ENCODE measurements at places on chromosomes 2 and 18. TPM values are rescaled to one million over a fixed set of nuclear protein-coding genes. Genes with fewer than 3 reads are reported as not detected.

DNA sequence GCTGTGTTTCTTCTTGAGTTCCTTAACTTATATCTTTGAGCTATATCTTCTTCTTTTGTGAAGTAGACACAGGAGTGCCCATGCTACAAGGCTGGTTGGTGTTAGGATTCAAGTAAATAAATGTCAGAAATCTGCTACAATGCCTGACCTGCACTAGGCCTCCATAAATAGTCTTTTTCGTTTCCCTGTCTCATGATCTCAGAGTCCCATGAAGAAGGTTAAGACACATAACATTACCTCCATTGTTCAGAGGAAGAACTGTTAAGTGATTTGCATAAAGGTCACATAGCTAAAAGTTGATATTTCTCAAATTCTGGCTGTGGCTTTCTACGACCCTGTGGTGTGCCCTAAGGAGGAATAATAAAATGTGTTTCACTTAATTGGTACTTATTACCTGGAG, 228.4 kb downstream of the KCNS3 start:
- H3K27me3 ChIP-seq: no peaks in the 10 kb centered on the region
- H3K4me3 ChIP-seq: no peak overlapping the region
- no peak for DNase-seq
- H3K27ac ChIP-seq: no peak overlapping the region

GRCh38 chr2:56184500-56185011, 766 bp downstream of the CCDC85A start:
- H3K27ac ChIP-seq: no peak overlapping the region
- H3K36me3 ChIP-seq: no peaks in the 10 kb centered on the region
- no peak overlapping the region for H3K4me3 ChIP-seq
- peaks cover 15% of the 10 kb centered on the region for H3K27me3 ChIP-seq
- peaks cover 14% of the 10 kb centered on the region for H3K4me1 ChIP-seq

DNA sequence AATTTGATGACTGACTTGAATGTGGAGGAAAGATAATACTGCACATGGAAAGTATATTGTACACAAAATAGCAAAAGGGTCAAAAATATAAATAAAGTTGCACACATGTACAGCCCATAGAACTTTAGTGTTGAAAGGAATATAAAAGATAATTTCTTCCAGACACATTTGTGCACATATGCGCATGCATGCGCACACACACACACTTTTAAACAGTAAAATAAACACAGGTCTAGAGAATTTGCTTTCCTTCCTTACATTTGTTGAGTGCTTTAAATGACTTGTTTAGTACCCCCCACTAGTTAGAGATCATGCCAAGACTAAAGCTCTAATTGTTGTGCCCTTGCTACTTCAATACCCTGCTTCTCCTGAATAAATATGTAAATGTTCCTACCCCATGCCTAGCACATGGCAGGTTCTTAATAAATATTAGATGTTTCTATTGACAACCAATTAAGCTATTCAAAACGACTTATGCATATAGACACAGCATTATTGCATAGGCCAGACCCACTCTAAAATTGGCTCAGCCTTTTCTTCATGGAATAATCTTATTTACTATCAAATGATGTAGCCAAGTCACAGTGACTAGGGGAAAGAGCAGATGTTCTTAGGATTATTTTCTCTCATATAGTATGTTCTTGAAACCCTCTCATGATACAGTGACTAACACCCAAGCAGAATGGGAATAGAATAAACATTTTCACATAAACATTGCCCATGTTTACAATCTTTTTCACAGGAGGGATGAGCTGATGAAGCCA, 165.5 kb upstream of the ACVR2A start:
- no peaks in the 10 kb centered on the region for H3K27me3 ChIP-seq
- H3K4me3 ChIP-seq: no peak overlapping the region
- DNase-seq: no peak
- no peaks in the 10 kb centered on the region for H3K36me3 ChIP-seq
- H3K27ac ChIP-seq: no peak overlapping the region

DNA sequence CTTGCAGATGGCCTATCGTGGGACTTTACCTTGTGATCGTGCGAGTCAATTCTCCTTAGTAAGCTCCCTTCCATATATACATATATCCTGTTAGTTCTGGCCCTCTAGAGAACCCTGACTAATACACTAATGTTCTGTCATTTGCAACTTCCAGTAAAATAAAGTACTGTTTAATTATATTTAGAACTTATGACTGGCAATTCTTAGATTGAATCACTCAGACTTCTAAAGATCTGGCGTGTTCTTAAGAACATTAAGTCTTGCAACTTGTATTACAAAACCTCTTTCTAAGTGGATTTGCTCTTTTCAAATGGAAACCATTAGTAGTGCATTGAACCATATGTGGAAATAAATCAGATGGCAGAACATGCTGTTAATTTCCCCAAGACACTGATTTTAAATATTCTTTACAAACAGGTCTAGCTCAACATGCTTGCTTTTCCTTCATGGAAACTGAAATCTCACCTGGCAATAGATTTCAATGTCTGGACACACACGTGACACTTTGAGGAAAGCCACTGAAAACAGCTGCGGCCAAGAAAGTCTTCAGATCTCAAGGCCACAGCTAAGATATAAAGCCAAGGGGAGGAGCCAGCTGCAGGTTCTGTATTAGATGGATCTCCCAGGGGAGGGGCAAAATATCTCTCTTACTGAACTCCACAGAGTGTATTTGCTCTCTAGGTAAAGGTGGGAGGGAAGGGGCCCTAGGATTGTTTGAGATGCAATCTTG, 50.6 kb downstream of the PMAIP1 start:
- H3K4me1 ChIP-seq: no peaks in the 10 kb centered on the region
- DNase-seq: no peak
- no peaks in the 10 kb centered on the region for H3K27me3 ChIP-seq
- H3K27ac ChIP-seq: no peak overlapping the region
- no peaks in the 10 kb centered on the region for H3K36me3 ChIP-seq
- H3K4me3 ChIP-seq: no peak overlapping the region

DNA sequence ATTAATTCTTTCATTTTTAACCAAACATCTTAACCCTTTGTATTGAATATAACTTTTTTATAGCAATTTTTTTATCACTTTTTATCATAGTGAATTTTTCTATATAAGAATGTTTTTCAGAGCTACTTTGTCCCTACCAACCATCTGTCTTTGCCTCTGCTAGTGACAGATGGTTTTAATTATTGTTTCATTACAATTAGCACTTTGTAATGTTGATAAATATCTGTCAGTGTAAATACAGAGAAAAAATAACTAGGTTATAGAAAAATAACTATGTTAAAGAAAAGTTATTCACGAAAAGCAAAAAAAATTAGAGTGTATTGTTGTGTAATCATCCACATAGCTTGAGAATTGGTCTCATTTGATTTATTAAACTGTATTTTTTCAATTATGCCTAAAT, 91.0 kb upstream of the CDH19 start:
- H3K36me3 ChIP-seq: no peaks in the 10 kb centered on the region
- DNase-seq: no peak
- no peaks in the 10 kb centered on the region for H3K4me1 ChIP-seq
- H3K4me3 ChIP-seq: no peak overlapping the region
- no peaks in the 10 kb centered on the region for H3K27me3 ChIP-seq
- H3K27ac ChIP-seq: no peak overlapping the region

DNA sequence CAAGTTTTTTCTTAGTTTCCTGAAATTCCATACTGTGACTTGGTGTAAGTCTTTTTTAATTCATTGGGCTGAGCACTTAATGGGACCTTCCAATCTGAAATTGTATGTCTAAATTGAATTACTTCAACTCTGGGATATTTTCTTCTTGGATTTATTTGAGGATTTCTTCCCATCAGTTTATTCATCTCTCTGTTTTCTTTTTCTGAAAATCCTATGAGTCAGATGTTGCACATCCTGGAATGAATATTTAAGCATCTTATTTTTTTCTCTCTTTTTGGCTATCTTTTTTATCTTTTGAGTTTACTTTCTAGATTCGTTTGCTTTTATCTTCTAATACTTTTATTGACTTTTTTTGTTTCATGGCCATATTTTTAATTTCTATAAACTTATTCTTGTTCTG, 55.4 kb upstream of the ACYP2 start:
- H3K4me3 ChIP-seq: no peak overlapping the region
- H3K36me3 ChIP-seq: no peaks in the 10 kb centered on the region
- H3K27ac ChIP-seq: no peak overlapping the region
- H3K27me3 ChIP-seq: no peaks in the 10 kb centered on the region

DNA sequence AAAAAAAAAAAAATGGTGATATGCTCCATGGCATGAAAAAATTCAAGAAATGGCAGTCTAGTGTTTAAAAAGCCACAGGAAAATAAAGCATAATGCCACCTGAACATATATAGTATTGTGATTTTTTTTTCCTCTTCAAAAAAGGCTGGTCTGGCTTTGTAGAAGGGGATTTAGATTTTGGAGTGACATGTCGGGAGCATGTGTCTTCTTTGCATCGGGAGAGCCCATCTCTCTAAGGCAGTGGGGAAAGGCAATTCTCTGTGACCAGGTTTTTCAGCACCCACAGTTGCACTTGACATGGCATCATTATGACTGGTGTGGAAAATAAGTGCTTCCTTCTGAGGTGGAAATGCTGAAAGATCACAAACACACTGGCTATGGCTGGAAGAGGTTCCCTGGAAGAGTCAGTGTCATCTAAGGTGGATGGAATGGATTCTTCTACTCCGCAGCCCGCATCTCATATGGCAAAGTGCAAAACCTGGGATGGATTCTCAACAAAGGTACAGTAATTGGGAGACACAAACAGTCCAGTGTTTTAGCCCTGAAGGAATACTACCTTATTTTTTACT, 172.5 kb downstream of the AGAP1 start:
- no peak for DNase-seq
- peaks cover 6% of the 10 kb centered on the region for H3K27me3 ChIP-seq
- H3K27ac ChIP-seq: no peak overlapping the region
- no peak overlapping the region for H3K4me3 ChIP-seq

MDH1 gene
- total RNA-seq: 87.8 TPM

GRCh38 chr2:221254299-221254698, 317.8 kb downstream of the EPHA4 start:
- H3K27me3 ChIP-seq: no peaks in the 10 kb centered on the region
- DNase-seq: no peak
- H3K36me3 ChIP-seq: no peaks in the 10 kb centered on the region

MATN3 gene
- not detected for total RNA-seq

- no peak overlapping the region for H3K27ac ChIP-seq
- no peaks in the 10 kb centered on the region for H3K36me3 ChIP-seq
- no peaks in the 10 kb centered on the region for H3K27me3 ChIP-seq
- H3K4me1 ChIP-seq: no peaks in the 10 kb centered on the region
These were observed 326.8 kb downstream of the DYSF start for GRCh38 chr2:71780162-71780561.

OR6B2 gene
- total RNA-seq: not detected

DNA sequence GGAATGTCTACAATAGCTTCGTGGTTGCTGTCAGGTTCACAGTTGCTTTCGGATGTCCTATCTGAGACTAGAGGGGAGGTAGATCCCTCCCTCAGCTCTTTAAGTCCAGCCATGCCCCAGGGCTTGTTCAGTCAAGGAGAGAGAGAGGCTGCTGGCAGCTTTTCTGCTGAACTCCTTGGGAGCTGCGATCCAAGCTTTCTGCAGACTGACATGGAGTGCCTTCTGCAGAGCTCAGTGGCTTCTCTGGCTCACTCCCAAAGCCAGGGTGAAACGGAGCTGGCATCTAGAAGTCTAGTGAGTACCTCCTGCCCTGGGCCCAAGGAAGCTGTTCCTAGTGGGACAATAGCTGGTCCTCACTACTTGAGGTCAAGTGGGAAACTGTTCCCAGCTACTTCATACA, 62.5 kb downstream of the TMEM17 start:
- DNase-seq: no peak
- no peaks in the 10 kb centered on the region for H3K27me3 ChIP-seq
- H3K4me1 ChIP-seq: no peaks in the 10 kb centered on the region
- no peak overlapping the region for H3K4me3 ChIP-seq

DNA sequence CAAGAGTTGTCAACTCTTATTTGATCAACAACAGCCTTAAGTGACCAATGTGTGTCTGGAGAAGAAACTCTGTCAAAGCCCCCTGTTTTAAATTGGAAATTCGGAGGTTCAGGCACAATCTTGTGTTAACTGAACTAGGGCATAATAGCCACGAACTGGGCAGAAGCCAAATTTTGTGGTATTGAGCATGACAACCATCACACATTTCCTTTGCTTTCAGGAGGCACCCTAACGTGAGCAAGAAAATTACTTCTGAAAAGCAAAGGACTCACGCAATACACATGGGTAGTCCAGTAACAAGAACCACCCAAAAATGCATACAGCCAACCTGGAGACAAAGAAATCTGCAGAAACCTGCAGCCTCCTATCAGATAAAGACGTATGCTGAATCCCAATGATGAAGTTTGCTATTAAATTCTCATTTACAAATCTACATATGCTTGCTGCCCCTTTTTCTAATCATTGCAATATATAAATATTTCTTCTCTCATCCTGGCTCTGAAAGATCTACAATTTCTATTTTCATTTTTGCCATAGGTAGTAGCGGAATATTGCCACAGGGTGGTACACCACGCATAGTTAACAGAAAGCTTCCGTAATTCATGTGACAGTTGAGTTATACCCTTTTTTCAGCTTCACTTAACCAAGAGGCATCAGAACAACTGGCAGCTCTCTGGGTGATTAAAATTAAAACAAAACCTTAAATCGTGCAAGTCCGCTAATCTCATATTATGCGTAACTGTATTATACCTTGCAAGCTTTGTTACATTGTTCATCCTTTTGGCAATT, 495.8 kb downstream of the NRXN1 start:
- no peak overlapping the region for H3K27ac ChIP-seq
- DNase-seq: no peak
- no peaks in the 10 kb centered on the region for H3K27me3 ChIP-seq
- H3K36me3 ChIP-seq: no peaks in the 10 kb centered on the region
- H3K4me1 ChIP-seq: no peaks in the 10 kb centered on the region
- no peak overlapping the region for H3K4me3 ChIP-seq

MYO5B gene
- 0.30 TPM for total RNA-seq

DNA sequence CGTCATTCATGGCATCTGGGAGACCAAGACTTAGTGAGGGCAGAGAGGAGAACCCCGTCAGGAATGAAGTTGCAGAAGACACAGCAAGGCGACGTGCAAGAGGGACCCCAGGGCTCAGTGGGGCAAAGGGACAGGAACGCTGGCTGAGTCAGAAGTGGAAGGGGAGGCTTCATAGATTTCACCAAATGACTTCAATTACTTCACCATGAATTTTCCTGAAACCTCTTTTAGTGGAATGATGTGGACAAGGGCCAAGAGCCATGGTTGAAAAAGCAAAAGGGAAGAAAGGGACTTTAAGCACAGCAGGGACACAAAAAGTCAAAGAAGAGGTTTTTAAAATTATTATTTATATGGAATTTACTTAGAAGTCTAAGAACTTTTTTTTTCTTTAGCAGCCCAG, 141.6 kb upstream of the PID1 start:
- H3K4me1 ChIP-seq: peaks cover 14% of the 10 kb centered on the region
- no peaks in the 10 kb centered on the region for H3K36me3 ChIP-seq
- no peak for DNase-seq

GRCh38 chr18:25915907-25916306, 174.5 kb downstream of the SS18 start:
- no peaks in the 10 kb centered on the region for H3K4me1 ChIP-seq
- H3K36me3 ChIP-seq: no peaks in the 10 kb centered on the region
- no peak for DNase-seq
- no peak overlapping the region for H3K27ac ChIP-seq
- H3K4me3 ChIP-seq: no peak overlapping the region

TTN gene
- total RNA-seq: 52.7 TPM

Measured in B cell (primary cell).